ENCODE measurements at places on chromosomes 1 and 21.

- no peak for DNase-seq
Observed at GRCh38 chr1:226408285-226409184, 642 bp upstream of the PARP1 start.

DNA sequence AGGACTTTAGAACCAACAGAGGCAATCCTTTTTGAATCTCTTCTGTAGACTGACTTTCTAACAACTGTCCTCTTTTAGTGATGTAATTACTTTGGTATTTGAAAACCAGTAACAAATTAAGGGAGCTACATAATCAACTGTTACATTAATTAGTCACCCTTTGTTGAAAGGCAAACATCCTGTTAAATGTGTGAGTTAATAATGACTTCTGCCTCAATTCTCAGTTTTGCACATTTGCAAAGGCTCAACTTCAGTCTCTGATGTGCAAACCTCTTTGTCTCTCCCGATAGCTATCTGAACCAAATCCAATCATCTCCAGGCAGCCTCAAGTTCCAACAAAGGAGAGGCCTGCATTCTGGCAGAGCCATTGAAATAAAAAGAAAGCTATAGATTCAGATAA lies 135.4 kb upstream of the C8B start:
- DNase-seq: no peak

DNA sequence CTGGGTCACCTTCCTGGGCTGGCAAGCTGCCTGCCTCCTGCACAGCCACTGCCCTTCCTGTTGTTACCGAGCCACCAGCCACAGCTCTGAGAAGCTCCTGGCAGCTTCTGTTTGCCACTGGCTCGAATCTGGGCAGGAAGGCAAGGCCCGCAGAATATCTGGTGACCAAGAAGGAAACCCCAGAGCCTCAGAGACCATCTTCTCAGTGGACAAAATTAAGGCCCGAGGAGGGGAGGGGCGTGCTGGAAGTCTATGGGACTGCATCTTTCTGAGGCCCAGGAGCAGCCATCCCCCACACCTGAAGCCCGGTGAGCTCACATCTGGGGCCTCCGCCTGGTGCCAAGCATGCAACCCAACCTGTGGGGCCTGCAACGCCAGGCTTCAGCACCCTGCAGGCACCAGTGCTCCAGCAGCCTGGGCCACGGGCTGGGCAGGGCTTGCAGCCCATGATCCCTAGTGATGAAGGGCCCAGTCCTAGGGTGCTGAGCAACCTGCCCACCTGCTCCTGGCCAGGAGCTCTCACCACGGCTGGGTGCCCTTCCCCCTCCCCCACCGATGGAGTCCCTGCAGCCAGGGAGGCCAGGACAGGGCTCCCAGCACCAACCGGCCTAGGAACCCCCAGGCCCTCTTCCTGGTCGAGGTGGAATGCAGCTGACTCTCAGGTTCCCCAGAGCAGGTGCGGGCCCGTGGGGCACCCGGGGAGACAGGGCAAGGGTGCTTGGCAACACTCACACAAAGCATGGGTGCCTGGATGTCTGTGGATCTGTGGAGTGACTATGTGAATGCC lies 879 bp downstream of the CPTP start:
- DNase-seq: no peak

DNA sequence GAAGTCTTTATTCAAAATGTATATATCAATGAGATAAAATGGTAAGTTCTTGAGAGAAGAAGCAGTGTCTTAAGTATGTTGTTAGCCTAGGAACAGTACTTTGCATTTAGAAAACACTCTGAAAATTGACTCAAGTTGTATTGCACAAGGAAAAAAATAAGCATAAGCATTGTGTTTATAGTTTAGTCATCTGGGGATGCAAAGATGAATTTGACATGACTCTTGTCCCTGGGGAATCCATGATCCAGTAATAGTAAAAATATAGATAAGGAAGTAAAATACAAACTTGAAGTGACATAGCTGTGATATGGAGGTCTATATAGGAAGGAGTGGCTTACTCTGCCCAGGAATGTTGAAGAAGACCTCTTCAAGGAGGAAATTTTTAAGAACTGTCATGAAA lies 185.0 kb upstream of the PTBP2 start:
- DNase-seq: no peak

DNA sequence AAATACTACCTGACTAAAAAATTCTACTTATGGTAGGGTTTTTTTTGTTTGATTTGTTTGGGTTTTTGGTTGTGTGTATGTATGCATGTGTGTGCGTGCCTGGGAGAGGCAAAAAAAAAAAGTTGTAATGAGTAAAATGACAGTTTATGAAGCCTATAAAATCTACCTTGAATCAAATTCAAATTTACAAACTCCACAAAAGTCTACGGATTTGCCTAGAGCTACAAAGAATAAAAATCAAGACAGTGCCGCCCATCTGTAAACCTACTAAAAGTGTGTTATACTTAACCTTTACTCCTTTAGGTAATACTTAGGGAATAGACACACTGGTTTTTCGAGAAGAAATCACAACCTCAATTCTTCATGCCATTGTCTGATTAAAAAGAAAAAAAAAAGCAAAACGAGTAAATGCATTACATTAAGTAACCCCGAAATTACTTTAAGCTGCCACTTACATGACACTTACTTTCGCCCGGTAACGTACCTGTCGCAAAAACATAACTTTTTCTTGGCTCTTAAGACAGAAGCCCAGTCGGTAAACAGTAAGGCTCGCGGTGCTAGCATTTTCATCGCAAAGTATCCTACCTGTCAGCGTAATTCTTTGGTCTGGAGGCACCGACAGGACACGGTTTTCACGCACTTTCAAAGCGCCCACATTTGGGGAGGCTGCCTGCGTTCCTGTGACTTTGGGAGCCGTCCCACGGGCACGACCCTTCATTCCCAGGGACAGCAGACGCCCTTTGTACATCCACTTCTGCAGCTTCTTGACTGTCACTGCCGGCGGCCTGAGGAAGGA lies 951 bp downstream of the SYDE2 start:
- no peak for DNase-seq

DNA sequence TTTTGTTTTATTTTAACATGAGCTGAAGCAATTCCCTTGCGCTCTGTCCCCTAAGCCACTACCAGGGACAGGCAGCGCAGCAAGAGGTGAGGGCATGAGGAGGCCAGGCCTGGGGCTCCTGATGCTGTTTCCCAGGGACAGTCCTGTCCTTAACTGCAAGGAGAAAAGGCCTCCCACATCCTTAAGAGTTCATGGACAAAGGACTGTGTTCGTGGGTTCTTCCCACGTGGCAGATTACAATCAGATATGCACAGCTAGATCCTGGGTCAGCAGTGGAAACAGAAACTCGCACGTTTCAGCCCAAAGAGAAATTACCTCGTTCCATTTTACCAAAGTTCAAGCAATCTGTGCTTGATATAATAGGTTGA lies 85.8 kb downstream of the MIS18A start:
- DNase-seq: no peak

- DNase-seq: no peak
Observed at GRCh38 chr1:50976111-50976889, 6.3 kb downstream of the CDKN2C start.

- no peak for DNase-seq
Observed at GRCh38 chr1:151756291-151756690, 7.0 kb downstream of the MRPL9 start.

GRCh38 chr1:202145068-202145743 lies 669 bp upstream of the ARL8A start:
- DNase-seq: no peak

DNA sequence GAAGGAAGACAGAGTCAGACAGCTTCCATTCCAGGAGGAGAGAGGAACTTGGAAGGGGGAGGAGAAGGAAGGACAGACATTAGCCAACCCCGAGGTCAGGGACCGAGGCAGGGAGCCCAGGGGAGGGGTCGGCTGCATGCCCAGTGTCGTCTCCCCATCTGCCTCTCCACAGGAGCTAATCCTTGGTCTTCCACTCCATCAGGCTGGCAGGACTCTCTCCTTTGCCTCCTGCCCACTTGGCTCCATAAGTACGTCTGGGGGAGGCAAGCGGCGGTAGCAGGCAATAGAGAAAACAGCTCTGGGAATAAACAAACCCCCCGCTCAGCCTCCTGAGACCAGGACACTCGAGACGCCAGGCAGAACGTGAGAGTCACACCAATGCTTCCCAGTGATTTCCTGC lies 71.3 kb downstream of the GRIK3 start:
- no peak for DNase-seq

GRCh38 chr1:43425045-43425444 lies 28.7 kb downstream of the HYI start:
- no peak for DNase-seq

DNA sequence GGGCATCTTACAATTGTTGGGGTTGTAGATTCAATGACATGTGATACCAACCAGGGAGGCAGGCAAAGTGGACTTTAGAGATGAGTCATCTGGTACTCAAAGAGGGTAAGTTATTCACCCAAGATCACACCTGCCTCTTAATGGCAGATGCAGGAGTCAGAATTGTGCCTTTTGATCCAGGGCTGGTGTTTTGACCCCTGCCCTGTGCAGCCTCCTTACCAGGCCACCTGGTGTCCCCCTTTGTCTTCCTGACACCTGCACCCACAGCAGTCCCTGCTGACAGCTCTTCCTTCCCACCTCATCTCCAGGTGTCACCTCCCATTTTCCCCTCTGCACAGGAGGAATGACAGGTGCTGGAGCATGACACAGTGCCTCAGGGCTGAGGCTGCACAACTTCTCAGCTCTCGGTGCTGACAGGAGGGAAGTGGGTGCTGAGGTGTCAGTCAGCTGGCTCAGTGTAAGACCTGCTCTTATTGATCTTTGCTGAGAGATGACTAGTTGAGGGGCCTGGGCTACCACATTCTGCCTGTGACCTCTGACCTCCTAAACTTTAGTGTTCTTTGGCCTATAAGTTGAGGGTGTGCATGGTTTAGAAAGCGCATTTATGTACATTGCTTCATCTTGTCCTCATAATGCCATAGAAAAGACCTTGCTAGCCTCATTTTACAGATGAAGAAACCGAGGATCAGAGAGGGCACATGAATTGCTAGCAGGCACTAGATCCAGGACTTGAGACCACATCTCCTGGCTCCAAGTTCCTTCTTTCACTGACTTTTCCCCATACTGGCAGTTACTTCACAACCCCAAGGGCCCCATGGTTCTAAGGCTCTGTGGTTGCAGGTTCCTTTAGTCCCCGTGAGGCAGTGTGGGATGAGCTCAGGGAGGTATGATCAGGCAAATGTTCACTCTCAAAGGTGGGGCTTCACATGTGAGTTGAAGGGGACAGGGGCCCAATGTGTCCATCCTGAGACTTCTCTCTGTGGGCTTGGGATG lies 31.3 kb downstream of the CACNA1E start:
- DNase-seq: no peak

DNA sequence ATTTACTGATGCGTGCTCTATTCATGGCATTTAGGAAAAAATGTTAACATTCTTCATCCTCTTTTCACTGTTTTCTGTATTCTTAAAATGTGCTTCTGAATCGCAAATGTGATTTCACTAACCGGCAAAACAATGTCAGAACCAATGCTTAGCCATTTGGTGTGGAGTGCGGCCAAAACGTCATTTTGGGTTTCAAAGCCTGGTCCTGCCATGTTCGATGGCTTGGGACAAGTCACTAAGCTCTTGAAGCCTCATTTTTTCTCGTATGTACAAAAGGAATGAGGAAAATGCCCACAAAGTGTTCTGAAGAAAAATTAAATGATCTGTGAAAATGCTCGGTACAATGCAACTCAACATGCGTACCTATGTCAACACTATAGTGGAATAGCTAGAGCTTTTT lies 175.3 kb downstream of the APP start:
- DNase-seq: no peak

- DNase-seq: peak; percentile 33
Observed at GRCh38 chr1:94061513-94062443, 59.2 kb downstream of the ABCA4 start.

GRCh38 chr1:176485083-176485482 lies 22.1 kb downstream of the PAPPA2 start:
- no peak for DNase-seq

DNA sequence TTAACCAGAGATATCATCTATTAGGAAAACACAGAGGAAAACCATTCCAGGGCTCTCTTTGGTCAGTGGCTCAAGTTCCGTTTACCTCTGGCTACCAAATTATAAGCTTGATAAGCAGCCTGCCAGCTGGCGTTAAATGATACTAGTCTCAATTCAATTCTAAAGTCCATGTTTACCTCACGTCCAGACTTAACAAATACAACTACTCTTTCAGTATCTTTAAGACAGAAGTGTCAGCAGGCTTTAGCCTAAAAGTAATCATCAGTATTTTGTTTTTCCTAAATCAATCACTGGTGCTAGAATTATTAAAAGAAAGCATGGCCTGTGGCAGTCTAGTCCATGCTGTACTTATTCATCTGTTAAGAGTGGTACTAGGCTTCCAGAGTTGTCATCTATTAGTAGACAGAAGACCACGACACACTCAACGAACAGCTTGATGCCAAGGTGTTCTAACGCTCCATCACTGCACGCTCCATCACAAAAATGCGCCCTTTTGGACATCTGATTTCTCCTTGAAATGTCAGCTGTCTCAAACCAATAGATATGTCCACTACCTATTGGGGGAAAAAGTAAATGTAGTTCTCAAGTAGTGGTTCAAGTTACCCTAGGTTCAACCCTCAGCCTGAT lies 1.5 kb downstream of the IVNS1ABP start:
- DNase-seq: no peak

DNA sequence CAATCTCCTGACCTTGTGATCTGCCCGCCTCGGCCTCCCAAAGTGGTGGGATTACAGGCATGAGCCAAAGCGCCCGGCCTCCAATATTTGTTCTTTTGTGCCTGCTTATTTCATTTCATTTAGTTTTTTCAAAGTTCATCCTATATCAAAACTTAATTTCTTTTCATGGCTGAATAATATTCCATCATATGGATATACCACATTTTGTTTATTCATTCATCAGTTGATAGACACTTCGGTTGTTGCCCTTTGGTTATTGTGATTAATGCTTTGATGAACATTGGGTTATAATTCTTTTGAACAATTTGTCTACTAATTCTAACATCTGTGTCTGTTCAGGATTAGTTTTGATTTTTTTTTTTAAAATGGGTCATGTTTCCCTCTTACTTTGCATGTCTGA lies 41.7 kb downstream of the SFPQ start:
- no peak for DNase-seq

DNA sequence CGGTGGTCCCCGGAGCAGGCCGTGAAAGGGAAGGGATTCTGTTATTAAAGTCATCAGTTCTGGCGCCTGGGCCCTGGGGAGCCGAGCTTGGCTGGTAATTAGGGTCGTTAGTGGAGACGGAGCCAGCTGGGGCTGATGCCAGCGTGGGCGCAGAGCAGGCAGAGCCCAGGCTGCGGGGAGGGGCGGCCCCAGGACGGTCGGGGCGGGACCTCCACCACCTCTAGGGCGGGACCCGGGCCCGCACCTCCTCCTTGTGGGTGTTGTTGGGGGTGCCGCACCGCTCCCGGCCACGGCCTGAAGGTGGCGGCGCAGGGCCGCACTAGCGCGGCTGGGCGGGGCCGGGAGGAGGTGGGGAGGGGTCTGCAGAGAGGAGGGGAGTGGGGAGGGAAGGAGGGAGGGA lies 470.6 kb downstream of the PTPRU start:
- peak; percentile 14 for DNase-seq

Data from fibroblast of skin of left biceps (primary cell).